ENCODE measurements at places on chromosomes 2 and 18.

DNA sequence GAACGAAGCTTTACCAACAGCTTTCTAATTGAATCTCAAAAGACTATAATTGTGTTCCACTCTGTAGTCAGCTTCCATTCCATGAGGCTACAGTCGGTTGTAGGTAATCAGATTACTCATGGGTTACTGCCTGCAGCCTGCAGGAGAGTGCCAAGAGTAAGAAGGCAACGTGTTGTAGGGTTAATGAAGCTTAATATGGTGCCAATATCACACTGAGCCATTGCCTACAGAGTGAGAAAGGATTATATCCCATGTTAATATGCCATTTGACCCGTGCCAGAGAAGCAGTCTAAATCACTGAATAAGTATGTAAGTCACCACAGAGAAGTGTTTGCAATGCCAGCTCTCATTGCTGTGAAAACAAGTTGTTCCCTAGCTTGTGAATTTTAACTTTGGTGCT is 734.5 kb upstream of the ACVR2A start:
- DNase-seq = no peak

GRCh38 chr2:4898706-4899105 is 793.5 kb upstream of the SOX11 start:
- no peak for DNase-seq

DNA sequence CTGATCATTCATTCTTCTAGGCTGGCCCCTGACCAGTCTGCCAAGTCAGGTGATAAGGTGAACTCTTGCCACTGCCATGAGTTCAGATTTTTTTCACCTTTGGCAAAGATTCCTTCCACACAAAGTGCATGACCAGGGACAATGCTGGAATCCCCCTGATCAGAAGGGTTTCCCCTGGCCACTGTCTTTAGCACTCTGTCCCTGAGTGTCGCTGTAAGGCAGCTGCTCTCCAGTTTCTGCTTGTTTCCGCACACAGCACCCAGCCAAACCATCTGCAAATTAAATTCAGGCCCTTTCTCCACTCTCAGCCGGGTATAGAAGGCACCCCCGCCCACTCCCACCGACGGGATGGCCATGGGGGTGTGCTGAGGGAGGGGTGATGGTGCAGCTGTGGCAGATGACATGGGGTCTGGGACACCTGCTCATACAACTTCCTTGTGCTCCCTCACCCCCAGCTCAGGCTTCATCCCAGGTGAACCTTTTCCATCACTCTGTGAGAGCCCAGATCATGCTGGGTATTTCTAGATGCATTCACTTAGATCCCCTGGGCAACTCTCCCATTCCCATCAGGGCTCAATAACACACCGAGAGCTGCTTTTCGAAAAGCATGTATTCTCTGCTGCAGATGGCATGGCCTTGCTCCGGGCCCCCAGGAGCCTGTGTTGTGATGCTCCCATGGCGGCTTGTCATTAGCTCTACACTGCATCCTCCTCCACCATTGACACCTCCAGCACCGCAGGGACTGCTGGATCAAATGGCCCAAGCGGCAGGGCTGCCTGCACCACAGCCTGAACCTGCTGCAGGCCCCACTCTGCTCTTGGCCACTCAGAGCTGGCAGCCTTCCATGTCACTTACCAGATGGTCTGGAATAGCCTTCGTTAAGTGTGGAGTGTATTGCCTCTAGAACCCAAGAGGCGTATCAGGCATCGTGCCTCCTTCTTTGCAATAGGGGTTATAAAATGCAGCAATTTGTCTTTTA is 52.3 kb upstream of the ROCK2 start:
- no peak for DNase-seq

GRCh38 chr2:172086241-172087206 is 1.2 kb downstream of the DLX1 start:
- peak; percentile 54 for DNase-seq

- DNase-seq = no peak
These were observed 1259.5 kb upstream of the CDH2 start for GRCh38 chr18:29436459-29436858.

DNA sequence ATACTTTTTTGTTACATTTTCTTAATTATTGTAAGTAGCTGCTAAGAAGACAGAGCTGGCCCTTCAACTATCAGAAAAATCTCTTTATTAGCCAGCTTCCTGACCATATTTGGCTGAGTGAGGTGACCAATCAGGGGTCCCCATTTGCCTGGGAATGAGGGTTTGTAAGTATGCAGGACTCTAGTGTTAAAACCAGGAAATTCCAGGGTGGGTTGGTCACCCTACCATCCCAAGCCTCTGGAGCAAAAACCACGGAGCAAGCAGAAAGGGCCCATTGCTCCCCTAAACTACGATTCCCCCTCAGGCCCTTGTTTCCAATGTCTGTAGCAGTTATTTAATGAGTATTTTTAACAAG is 165.6 kb upstream of the NCKAP5 start:
- DNase-seq = no peak

DNA sequence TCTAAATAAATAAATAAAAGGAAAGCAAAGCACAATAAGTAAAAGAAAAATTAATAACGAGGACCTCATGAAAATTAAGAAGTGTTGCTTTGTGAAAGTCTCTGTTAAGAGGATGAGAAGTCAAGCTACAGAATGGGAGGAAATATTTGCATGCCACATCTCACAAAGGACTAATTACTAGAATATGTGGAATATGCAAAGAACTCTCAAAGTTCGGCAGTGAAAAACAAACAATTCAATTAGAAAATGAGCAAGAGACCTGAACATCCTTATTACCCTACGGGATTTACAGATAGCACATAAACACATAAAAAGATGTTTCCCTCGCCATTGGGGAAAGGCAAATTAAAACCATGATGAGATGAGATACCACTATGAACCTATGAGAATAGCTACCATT is 23.3 kb downstream of the CYP26B1 start:
- DNase-seq = no peak

- no peak for DNase-seq
These were observed 51.0 kb upstream of the ROCK2 start for GRCh38 chr2:11395389-11395788.

DNA sequence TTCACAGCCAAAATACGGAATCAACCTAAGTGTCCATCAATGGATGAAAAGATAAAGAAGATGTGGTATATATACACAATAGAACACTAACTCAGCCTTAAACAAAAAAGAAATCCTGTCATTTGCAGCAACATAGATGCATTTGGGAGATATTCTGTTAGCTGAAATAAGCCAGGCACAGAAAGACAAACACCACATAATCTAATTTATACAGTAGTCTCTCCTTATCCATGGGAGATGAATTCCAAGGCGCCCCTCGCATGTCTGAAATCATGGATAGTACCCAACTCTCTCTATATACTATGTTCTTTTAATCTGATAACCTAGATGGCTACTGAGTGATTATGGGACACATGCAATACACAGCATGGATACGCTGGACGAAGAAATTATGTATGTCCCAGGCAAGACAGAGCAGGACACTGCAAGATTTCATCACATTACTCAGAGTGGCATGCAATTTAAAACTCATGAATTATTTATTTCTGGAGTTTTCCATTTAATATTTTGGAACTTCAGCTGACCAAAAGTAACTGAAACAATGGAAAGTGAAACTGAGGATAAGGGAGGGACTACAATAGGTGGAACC is 39.5 kb downstream of the ORC4 start:
- DNase-seq = no peak

DNA sequence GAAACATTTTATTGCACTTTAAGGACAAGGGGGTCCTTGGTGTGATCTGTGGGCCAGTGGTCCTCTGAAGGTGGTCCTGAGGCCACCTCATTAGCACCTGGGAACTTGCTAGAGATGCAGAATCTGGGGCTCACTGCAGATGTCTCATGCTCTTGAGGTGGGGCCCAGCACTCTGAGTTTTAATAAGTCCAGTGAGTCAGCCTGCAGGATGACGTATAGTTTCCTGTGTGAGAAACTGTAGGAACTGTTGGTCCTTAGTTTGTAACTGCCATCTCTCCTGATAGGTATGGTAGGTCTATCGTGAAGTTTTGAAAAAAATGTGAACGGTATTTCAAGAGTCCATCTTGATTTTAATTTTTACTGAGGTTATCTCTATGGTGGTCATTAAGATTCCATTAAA is 2.8 kb downstream of the TRPM8 start:
- no peak for DNase-seq

- DNase-seq = no peak
These were observed 50.5 kb downstream of the PAX3 start for GRCh38 chr2:222248256-222248655.

GRCh38 chr18:60693426-60693825 is 320.9 kb upstream of the MC4R start:
- no peak for DNase-seq

DNA sequence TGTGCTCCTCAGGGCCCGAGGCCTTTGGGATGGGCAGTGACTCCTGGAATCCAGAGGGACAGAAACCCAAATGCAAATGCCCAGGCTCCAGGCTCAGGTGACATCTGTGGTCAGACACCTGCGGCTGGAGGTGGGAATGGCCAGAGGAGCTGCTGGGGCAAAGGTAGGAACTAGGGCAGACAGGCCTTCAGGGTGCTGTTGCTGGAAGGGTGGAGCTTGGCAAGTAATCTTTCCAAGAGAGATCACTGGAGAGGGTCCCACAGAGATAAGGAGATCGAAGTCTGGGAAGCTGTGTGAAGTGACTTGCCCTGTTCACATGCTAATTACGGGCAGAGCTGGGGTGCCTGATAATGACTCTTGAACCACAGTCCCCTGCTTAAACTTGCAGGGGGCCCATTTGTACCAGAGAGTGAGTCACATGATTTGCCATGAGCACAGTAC is 82.4 kb downstream of the ACAA2 start:
- no peak for DNase-seq

All from activated CD4-positive, alpha-beta T cell treated with anti-CD3 and anti-CD28 coated beads for 4 hours (primary cell).